ENCODE measurements at places on chromosomes 16 and 17.
A peak's percentile ranks its signal among the peaks of the same experiment; 100 is the strongest.

DNA sequence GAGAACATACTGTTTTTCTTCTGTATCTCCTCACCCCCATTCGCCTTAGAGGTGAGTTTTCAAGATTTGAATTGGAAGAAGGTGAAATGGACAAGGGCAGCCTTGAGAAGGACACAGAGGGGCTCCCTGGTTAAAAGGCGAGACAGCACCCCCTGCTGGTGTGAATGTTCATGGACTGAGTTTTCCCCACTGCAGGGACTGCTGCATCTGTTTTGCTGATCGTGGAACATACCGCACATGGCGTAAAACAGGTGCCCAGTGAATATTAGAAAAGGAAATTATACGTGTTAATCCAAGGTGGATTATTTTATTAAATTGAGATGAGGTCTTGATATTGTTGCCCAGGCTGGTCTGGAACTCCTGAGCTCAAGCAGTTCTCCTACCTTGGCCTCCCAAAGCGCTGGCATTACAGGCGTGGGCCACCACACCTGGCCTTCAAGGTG lies 54.5 kb downstream of the NDE1 start:
- peak; percentile 58 for DNase-seq

DNA sequence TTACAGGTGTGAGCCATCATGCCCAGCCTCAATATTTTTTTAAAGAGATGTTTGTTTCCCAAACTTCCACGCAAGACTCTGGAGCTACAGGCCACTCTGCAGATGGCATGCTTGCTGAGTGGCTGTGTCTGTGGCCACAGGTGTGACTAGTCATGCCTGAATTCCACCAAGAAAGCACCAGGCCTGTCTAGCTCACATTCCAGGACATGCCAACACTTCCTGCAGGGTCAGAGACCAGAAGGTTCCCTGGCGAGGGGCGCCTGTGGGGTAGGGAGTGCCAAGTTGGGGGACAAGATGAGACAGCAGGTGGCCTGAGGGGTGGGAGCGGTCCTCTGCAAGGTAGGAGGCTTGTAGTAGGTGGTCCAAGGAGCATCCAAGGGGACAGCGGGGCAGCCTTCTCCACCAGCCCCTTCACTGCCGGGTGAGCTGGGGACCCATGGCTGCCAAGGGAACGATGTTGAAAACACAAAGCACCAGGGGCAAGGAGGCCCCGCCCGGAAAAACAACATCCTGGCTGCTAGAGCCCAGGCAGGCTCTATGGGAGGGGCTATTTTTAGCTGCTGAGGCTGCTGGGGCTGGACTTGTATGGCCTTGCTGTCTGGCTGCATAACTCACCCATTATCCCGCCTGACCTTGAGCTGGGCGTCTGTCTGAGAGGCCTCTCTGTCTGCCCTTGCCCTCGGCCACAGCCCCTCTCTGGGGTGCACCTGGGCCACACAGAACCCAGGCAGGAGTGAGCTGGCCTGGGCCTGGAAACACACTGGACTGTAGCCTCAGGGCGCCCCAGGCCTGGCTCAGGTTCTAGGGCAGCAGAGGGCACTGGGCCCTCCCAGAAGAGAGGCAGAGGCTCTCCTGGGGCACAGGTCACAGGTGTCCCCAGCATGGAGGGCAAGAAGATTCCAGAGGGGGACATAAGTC lies 5.7 kb downstream of the TRIM47 start:
- DNase-seq, result peak; percentile 80

DNA sequence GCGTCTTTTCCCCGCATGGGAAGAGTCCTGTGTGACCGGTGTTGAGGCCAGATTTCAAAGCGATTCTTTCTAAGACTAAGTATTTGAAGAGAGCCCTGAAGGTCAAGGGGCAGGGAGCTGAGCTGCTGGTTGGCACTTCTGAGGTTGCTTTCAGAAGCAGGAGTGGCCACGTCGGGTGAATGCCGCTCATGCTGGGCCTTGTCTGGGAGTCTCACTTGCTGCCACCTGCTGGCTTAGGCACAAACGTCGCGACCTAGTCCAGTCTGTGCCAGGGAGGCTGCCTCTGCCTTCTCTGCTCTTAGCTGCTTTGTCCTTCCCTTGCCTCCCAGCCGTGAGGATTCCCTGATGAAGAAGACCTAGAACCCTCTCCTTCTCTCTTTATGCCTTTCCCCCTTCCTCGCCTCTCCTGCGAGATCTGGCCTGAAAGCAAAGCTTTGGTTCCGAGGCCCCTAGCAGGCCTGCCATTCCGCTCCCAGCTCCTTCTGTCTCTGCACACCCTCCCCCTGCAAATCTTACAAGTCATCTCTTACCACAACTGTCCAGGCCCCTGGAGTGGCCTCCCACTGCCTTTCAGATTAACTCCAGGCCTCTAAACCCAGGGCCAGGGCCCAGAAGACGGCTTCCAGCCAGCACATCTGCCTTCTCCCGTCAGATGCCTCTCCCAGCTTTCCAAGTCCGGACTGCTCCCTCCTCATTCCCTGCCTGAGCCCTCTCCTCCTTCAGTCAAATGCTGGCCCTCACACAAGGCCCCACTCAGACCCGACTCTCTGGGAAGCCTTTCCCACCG lies 11.4 kb downstream of the CTNS start:
- no peak for DNase-seq

GRCh38 chr16:86525696-86526095 lies 15.4 kb downstream of the FOXF1 start:
- DNase-seq, result no peak

DNA sequence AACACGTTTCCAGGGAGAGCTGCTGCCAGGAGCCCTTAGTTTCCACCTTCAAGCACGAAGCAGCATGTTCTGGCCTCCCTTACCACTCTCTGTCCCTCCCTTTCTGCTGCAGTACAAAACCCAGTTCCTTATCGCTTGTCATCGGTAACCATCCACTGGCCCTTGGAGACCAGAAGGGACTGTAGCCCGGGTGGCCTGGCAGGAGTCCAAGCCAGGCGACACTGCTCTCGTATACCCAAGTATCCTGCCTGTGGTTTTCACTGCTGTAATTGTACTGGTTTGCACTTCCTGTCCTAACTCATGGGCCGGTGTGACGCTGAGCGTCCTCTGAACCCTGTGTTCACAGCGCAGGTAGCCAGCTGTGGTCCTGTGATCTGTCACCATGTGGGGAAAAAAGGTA lies 81.1 kb downstream of the MAF start:
- DNase-seq, result no peak

GRCh38 chr17:17382971-17383370 lies 79.8 kb downstream of the NT5M start:
- DNase-seq, result no peak

GRCh38 chr17:77382356-77382911 lies 241.7 kb downstream of the SEC14L1 start:
- no peak for DNase-seq

DNA sequence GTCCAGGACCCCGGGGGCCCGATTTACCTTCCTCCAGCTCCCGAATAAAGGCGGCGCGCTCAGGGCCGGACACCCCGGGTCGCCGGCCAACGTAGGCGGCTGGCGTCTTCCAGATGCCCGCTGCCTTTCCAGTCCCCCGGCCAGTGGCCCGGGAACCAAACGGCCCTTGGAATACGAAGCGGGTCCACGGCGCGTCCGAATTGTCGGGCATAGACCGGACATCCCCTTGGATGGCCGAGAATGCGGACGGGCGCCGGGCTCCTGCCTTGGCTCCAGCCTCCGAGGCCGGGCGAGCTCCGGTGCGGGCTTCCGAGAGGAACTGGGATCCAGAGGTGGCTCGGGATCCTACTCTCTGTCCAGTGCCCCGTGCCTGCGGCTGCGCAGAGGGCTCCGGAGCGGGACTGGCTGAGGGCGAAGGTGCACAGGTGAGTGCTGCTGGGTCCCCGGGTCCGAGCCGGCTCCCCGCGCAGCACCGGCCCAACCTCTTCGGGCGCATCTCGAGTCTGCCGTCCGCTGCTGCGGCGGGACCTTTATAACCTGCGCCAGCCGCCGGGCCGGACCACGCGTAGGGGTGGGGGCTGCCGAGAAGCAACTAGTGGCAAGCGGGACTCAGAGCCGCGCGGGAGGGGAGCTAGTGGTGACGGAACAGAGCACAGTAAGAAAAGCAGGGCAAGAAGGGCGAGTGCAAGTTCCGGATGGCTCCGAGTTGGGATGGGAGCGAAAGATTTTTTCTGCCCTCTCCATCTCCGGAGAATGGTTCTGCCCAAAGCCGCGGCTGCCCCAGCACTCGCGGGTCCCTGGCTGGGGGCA lies at the start of gene HAP1:
TSS of gene HAP1 (minus strand) at position 505 of the 810 bp plus-strand sequence. CDS start at position 496, 9 bp downstream.
- DNase-seq, result peak; percentile 65

GRCh38 chr16:19210280-19210924 lies 42.4 kb downstream of the SYT17 start:
- DNase-seq, result no peak

GRCh38 chr17:18961634-18962493 lies 9.9 kb downstream of the SLC5A10 start:
- no peak for DNase-seq

GRCh38 chr16:2804728-2805127 lies 6.5 kb downstream of the PRSS41 start:
- DNase-seq, result no peak

DNA sequence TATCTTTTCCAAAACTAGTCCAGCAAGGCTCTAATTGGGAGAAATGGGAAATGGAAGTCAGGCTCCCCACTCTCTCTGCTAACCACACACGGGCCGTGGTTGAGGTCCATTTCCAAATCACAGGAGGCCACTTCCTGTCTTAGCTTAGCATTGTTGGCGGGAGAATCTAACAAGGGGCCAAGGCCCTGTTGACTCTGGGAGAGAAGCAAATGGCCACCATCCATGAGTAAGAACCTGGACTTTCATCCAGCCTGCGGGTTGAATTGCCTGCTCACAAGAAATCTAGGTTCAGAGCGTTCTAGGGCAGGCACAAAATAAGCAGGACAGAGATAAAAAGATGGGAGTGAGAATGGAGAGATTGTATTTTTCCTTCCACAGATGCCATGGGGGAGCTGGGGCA lies 5.7 kb downstream of the FAM20A start:
- no peak for DNase-seq

DNA sequence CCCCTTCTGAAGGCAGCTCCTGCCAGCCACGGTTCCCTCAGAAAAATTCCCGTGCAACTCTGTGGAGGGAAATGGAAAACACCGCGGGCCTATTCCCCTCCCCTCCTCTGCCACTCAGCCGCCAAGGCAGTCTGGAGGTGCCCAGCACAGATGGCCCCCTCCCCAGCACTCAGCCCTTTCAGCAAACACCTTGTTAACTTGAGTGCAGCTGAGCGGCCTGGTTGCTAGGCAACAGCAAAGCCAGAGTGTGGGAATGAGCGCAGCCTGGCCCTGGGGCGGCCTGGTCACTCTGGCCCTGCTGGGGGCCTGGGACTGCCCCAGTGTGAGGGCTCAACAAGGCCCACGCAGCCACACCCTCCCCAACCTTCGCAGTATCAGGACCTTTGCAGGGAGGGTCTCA lies 32.8 kb downstream of the CACNA1G start:
- DNase-seq, result no peak

GRCh38 chr17:67145183-67145805 lies 99.7 kb downstream of the HELZ start:
- DNase-seq, result no peak

DNA sequence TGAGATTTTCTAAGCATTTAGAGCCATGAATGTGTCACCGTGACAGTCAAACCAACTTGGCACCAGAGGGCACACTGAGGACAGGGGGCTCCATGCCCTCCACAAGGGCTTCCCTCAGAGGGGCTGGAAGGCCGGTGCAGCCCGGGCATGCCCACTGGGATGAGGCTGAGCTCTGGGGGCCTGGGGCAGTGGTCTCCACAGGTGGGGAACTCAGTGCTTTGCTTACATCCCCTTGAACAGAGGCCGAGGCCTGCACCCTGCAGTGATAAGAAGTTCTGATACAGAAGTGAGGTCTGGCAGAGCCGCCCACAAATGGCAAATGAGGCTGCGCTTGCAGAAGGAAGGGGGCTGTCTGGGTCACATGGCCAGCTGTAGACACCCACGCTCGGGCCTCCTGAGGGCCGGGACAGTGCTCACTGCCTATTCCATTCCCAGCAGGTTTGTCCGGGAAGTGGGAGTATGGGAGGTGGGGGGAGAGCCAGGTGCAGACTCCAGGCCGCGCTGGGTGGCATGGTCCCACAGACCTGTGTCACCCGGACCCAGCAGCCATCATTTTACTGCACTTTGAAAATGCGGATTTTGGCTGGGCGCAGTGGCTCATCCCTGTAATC lies 116.8 kb upstream of the CREBBP start:
- DNase-seq, result no peak

GRCh38 chr17:28508211-28508724 lies 2.1 kb downstream of the FOXN1 start:
- no peak for DNase-seq

DNA sequence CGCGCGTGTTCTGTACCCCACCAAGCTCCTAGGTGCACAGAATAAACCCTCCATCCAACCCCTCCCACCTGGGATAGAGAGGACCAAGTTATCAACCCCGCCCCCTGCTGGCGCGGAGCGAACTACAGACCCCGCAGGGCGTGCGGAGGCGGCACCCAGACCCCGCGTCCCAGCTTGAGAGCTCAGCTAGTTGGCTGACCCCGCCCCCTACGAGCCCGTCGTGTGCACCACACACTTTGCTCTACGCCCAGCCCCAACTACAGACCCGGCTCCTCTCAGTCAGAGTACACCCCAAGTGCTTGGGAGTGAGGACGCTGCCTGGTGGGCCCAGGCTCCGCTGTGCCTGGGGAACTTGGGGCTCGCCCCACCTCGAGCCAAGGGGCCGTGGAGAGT lies 1.5 kb downstream of the GRIN2A start:
- no peak for DNase-seq

GRCh38 chr16:9446471-9447194 lies 355.2 kb downstream of the HAPSTR1 start:
- DNase-seq, result no peak

All from RWPE1 (cell line).